ENCODE measurements at places on chromosomes 7 and 10. TPM values are rescaled to one million over a fixed set of nuclear protein-coding genes. Genes with fewer than 3 reads are reported as not detected.
A peak's percentile ranks its signal among the peaks of the same experiment; 100 is the strongest.

Gene PHKG1
- total RNA-seq, result 1.1 TPM

- H3K27me3 ChIP-seq, result no peaks in the 10 kb centered on the region
- DNase-seq, result no peak
- no peaks in the 10 kb centered on the region for H3K36me3 ChIP-seq
- no peaks in the 10 kb centered on the region for H3K4me1 ChIP-seq
These were observed 275.5 kb downstream of the ELFN1 start for GRCh38 chr7:1945558-1945957.

- DNase-seq, result no peak
- H3K4me1 ChIP-seq, result no peaks in the 10 kb centered on the region
- H3K27me3 ChIP-seq, result no peaks in the 10 kb centered on the region
- H3K36me3 ChIP-seq, result no peaks in the 10 kb centered on the region
- no peak overlapping the region for H3K27ac ChIP-seq
- H3K4me3 ChIP-seq, result no peak overlapping the region
These were observed 149.4 kb upstream of the KCND2 start for GRCh38 chr7:120123528-120123927.

Gene OR13A1
- not detected for total RNA-seq

DNA sequence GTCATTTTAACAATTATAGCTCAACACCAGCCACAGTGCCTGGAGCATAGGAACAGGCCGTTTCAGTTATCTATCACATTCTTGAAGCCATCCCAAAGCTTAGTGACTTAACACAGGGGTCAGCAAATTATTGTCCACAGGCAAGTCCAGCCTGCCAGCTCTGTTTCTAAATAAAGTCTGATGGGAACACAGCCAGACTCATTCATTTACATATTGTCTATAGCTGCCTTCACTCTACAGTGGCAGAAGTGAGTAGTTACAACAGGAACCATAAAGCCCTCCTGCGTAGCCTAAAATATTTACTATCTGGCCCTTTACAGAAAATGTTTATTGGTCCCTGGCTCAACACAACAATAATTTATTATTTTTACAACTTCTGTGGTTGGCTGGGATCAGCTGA lies 407.5 kb upstream of the AUTS2 start:
- H3K27ac ChIP-seq, result no peak overlapping the region
- H3K4me1 ChIP-seq, result no peaks in the 10 kb centered on the region
- no peak overlapping the region for H3K4me3 ChIP-seq
- DNase-seq, result no peak

- no peak overlapping the region for H3K4me3 ChIP-seq
- no peak overlapping the region for H3K27ac ChIP-seq
- peaks cover 26% of the 10 kb centered on the region for H3K27me3 ChIP-seq
- H3K4me1 ChIP-seq, result no peaks in the 10 kb centered on the region
- no peaks in the 10 kb centered on the region for H3K36me3 ChIP-seq
These were observed 193.9 kb upstream of the BMPER start for GRCh38 chr7:33711231-33712019.

Gene TFEC
- total RNA-seq, result not detected

DNA sequence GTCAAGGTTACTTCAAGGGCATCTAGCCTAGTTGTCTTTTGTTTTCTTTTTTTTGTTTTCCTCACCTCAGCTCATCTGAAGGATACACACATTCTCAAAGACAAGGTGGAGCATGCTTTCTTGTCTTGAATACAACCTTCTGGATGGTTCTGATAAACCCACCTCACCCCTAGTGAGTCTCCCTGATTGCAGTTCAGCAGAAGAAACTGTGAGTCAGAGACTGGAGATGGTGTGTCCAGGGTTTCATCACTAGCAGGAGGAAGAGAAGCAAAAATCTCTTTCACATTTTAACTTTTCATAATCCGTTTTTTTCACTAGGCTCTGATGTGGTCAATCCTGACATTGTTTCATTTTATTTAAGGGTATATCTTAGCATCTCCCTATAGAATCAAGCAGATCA lies 143.0 kb upstream of the NRBF2 start:
- no peak for DNase-seq
- H3K36me3 ChIP-seq, result no peaks in the 10 kb centered on the region
- no peak overlapping the region for H3K27ac ChIP-seq
- no peaks in the 10 kb centered on the region for H3K27me3 ChIP-seq
- no peak overlapping the region for H3K4me3 ChIP-seq

DNA sequence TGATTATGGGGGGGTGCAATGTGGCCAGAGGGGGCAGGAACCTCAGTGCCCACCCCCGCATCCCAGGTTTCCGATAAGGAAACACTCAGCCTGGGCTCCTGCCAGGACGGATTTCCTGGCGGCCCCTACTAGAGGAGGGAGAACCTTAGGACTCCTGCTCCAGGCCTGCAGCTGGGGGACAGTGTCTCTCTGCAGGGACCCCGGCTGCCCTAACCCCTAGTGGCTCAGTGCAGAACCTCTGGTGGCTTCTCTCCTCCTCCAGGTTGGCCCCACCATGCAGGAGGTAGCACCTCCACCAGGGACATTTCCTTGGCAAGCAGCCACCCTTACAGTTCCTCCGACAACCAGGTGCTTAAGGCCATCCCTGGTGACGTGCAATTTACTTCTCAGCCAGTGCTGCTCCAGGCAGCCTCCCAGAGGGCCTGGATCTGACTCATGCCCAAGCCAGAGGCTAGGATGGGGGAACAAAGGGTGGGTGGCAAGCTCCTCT lies 31.9 kb downstream of the SH2B2 start:
- H3K4me3 ChIP-seq, result no peak overlapping the region
- no peak overlapping the region for H3K27ac ChIP-seq
- DNase-seq, result peak; percentile 21

Gene ANLN
- 207 TPM for total RNA-seq

- H3K4me1 ChIP-seq, result peaks cover 31% of the 10 kb centered on the region
- DNase-seq, result no peak
- peaks cover 47% of the 10 kb centered on the region for H3K36me3 ChIP-seq
These were observed 16.7 kb upstream of the RSBN1L start for GRCh38 chr7:77679608-77680007.

Gene ASB10
- not detected for total RNA-seq

Gene ECHDC3
- total RNA-seq, result 24.7 TPM

- H3K27me3 ChIP-seq, result no peaks in the 10 kb centered on the region
- no peak overlapping the region for H3K4me3 ChIP-seq
- peaks cover 47% of the 10 kb centered on the region for H3K36me3 ChIP-seq
- H3K4me1 ChIP-seq, result peaks cover 29% of the 10 kb centered on the region
These were observed 22.5 kb upstream of the ASCC1 start for GRCh38 chr10:72238392-72239175.

DNA sequence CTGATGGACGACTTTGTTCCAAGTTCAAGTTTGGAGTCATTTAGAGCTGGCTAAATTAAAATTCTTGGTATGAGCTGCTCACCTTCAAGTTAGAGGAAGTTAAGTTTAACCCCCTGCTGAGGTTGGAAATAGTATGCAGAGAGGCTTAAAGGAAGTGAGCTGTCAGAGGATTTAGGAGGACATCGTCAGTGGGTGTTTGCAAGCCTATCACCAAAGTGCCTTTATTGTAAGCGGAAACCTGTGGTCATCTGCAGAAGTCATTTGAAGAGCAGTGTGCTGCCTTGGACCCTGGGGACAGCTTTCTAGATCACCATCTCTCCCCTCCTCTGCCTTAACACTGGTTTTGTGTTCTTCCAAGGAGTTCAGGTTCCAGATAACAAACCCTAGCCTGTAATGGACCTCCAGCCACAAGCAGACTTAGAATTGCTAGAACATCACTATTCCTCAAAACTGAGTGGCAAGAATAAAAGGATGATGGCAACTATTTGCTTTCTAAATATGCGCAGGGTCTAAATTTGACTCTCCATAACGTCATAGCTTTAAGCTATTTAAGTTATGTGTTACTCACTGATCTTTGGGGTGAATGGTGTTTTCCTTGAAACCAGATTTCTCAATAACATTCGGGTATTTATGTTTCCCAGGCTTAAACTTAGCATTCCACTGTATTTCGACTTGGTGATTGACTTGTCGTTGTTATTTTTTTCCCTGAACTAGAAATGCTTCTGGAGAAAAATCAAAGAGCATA lies 93.4 kb downstream of the SLC39A12 start:
- no peaks in the 10 kb centered on the region for H3K36me3 ChIP-seq
- no peaks in the 10 kb centered on the region for H3K4me1 ChIP-seq
- H3K27me3 ChIP-seq, result peaks cover 12% of the 10 kb centered on the region

DNA sequence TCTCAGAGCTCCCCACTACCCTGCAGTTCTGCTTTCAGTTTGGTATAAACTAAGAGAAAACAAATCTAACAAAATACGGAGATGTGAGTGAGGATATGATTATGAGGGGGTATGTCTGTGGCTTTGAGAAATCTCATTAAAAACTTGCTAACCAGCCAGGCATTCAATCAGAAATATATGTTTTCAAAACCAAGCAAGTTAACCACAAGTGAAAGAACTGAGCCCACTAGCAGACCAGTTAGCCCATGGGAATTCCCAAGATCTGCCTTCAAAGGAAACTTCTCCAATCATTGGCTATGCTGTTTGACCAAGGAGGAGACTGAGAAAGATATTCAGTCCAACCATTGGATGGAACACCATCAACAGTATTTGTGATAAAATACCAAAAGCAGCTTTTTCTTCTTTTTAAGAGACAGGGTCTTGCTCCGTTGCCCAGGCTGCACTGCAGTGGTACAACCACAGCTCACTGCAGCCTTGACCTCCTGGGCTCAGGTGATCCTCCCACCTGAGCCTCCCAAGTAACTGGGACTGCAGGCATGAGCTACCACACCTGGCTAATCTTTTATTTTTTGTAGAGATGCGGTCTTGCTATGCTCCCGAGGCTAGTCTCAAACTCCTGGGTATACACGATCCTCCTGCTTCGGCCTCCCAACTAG lies 41.2 kb downstream of the FGFR2 start:
- no peak for DNase-seq
- peaks cover 5% of the 10 kb centered on the region for H3K36me3 ChIP-seq
- no peak overlapping the region for H3K27ac ChIP-seq
- peaks cover 24% of the 10 kb centered on the region for H3K4me1 ChIP-seq
- no peak overlapping the region for H3K4me3 ChIP-seq
- no peaks in the 10 kb centered on the region for H3K27me3 ChIP-seq

DNA sequence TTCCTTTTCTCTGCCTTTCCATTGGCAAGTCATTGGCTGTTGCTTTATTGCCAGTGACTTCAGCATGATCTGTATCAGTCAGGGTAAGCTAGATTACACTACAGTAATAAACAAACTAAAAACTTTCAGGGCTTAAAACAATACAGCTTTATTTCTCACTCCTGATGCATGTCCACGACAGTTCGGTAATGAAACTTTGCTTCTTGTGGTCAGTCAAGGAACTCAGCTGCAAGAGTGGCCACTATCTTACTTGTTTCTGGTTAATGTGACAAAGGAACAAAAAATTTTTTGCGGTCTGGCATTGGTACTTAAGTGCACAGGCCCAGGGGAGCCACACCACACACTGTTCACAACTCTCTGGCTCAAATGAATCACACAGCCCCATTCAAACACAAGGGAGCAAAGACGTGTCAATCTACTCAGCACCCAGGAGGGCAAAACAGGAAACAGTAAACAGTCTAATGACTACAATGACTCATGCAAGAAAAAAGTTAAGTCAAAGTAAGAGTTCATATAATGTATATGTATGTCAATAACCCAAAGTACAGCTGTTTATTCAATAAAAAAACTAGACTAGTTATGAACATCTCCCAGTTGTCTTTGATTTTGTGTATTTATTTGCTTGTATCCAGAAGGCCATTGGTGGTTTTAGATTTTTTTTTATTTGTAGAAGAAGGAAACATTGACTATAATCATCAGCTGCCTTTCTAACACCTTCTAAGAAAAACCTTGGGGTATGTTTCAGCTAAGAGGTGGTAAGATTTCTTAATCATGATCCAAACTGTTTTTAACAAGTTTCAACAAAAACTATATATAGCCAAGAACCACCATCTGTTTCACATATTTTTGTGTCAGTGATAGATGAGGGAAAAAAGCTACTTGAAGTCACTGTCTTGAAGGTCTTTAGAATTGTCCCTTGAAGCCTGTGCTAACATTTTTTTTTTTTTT lies 134.4 kb upstream of the FAM3C start:
- peaks cover 32% of the 10 kb centered on the region for H3K4me1 ChIP-seq
- peaks cover 10% of the 10 kb centered on the region for H3K36me3 ChIP-seq
- peak overlapping the region; percentile 98 for H3K27ac ChIP-seq
- peak; percentile 80 for DNase-seq
- H3K4me3 ChIP-seq, result peak overlapping the region; percentile 55
- H3K27me3 ChIP-seq, result no peaks in the 10 kb centered on the region

- H3K27ac ChIP-seq, result no peak overlapping the region
- H3K4me3 ChIP-seq, result no peak overlapping the region
- DNase-seq, result peak; percentile 41
- peaks cover 16% of the 10 kb centered on the region for H3K27me3 ChIP-seq
- H3K36me3 ChIP-seq, result no peaks in the 10 kb centered on the region
- peaks cover 9% of the 10 kb centered on the region for H3K4me1 ChIP-seq
These were observed 455.0 kb downstream of the CCSER2 start for GRCh38 chr10:84783386-84783785.

GRCh38 chr7:157439149-157439548 lies 102.3 kb downstream of the DNAJB6 start:
- no peaks in the 10 kb centered on the region for H3K4me1 ChIP-seq
- no peaks in the 10 kb centered on the region for H3K27me3 ChIP-seq
- H3K36me3 ChIP-seq, result peaks cover 8% of the 10 kb centered on the region
- no peak for DNase-seq

GRCh38 chr10:67492317-67493019 lies 203.5 kb downstream of the CTNNA3 start:
- H3K27ac ChIP-seq, result peak overlapping the region; percentile 28
- peaks cover 32% of the 10 kb centered on the region for H3K4me1 ChIP-seq
- DNase-seq, result no peak
- peaks cover 46% of the 10 kb centered on the region for H3K27me3 ChIP-seq
- peak overlapping the region; percentile 24 for H3K4me3 ChIP-seq

DNA sequence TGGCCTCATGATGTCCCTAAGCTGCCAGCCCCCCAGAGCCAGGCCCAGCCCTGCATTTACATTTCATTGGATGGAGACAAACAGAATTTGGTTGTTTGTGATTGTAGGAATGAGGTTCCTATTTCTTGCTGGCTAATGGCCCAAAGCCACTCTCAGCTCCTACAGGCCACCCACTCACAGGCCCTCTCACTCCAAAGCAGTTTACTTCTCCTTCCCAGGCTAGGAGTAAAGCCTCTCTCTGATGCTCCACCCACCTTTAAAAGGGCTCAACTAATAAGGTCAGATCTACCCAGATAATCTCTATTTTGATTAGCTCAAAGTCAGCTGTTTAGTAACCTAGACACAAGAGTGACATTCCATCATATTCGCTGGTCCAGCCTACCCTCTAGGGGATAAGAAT lies 11.2 kb upstream of the CUZD1 start:
- H3K36me3 ChIP-seq, result peaks cover 2% of the 10 kb centered on the region
- H3K4me1 ChIP-seq, result peaks cover 11% of the 10 kb centered on the region
- no peaks in the 10 kb centered on the region for H3K27me3 ChIP-seq

Gene CALML3
- not detected for total RNA-seq

DNA sequence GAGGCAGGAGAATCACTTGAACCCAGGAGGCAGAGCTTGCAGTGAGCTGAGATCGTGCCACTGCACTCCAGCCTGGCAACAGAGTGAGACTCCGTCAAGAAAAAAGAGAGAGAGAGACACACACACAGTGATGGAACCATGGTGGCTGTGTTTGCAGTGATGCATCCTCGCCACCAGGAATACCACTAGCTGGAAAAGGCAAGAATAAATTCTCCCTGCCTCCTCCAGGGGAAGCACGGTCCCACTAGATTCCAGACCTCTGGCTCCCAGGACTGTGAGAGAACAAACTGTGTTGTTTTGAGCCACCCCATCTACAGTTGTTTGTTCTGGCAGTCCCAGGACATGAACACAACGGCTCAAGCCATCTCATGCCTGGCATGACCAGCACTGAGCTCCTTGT lies 320.3 kb upstream of the FOXK1 start:
- H3K4me3 ChIP-seq, result no peak overlapping the region
- H3K4me1 ChIP-seq, result no peaks in the 10 kb centered on the region
- H3K27ac ChIP-seq, result no peak overlapping the region
- DNase-seq, result no peak
- no peaks in the 10 kb centered on the region for H3K36me3 ChIP-seq

Gene GIMAP1
- not detected for total RNA-seq

Gene AGBL3
- total RNA-seq, result 5.4 TPM
